ENCODE measurements at places on chromosomes 5 and 9.

- no peak for DNase-seq
Measured at GRCh38 chr5:149217803-149218155, 53.9 kb upstream of the AFAP1L1 start.

DNA sequence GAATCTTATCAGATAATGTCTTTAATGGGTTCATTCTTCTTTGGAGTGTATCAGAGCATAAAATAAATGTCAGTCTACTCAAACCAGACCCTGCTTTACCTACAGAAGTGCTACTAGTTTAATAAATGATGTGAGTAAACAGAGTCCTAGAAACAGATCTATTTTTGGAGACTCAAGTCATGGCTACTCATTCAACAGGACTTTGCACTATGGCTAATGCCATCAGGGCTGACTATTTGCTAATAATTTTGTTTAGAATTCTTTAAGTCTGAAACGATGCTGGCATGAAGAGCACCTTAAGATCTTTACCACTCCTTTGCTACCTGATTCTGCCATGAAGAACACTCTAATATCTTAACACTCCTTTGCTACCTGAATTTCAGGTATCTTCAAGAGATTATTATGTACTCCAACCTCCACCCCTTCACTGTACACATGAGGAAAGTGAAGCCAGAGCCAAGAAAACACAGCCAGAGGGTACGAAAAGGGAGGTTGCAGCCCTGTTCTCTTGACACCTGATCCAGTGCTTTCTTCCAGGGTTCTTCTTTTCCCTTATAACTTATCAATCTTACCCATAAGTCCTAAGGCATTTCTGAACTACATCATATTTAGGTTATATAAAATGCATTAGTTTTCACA is 62.4 kb downstream of the ZNF608 start:
- DNase-seq, result no peak

DNA sequence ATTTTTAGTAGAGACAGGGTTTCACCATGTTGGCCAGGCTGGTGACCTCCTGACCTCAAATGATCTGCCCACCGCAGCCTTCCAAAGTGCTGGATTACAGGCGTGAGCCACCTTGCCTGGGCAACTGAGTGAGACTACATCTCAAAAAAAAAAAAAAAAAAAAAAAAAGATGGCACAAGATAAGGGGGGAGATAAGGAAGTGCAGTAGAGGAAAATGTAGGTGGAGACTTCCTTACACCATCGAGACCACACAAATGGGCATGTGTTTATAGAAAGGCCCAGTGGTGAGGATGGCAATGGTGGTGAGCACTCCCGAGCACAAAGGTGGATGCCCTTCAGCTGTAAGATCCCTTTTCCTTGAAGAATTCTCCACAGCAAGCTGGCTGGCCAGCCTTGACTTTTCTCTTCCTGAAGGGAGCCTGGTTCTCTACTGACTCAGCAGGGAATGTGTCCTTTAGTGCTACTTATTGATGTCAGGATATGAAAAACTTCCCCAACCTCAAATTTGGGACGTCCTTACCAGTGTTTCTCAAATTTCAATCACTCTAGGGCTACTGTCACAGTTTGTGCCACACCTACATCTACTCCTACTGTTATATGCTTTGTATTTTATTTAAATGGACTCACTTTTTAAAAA is 28.2 kb downstream of the ERGIC1 start:
- DNase-seq, result no peak

- DNase-seq, result no peak
Measured at GRCh38 chr5:163633926-163634460, 128.6 kb downstream of the MAT2B start.

- no peak for DNase-seq
Measured at GRCh38 chr9:91560301-91560700, 136.7 kb upstream of the NFIL3 start.

Data from stimulated activated CD4-positive, alpha-beta T cell treated with anti-CD3 and anti-CD28 coated beads, Interleukin-1b, Interleukin-23, amount 100 ng/mL, for 1 hour (primary cell).